ENCODE measurements at places on chromosomes 11 and 22.

- H3K27me3 ChIP-seq = peaks cover 52% of the 10 kb centered on the region
- no peak overlapping the region for H3K27ac ChIP-seq
- no peaks in the 10 kb centered on the region for H3K36me3 ChIP-seq
Measured at GRCh38 chr11:78759071-78759470, 184.4 kb upstream of the NARS2 start.

GRCh38 chr22:46557736-46558480 is 20.5 kb upstream of the CELSR1 start:
- no peaks in the 10 kb centered on the region for H3K27me3 ChIP-seq
- DNase-seq = no peak
- no peak overlapping the region for H3K4me3 ChIP-seq
- no peaks in the 10 kb centered on the region for H3K36me3 ChIP-seq
- no peak overlapping the region for H3K27ac ChIP-seq

DNA sequence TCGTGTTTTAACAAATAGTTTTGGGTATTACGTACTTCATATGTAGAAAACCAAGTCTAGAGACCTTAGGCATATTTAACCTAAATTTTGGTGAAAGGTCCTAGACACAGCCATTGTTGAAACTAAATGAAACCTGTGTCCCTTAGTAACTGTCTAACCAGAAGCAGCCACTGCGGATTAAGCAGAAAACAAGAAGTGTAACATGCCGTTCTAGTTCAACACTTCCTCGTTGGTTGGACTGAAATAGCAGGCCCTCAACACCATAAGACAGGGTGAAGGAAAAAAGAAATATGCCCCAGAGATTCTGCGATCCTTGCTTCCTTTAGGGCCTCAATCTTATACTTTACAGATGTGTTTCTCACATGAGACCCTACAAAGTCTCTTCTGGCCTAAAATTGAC is 2.0 kb downstream of the NAA40 start:
- no peak for DNase-seq
- no peaks in the 10 kb centered on the region for H3K36me3 ChIP-seq
- no peak overlapping the region for H3K4me3 ChIP-seq
- peaks cover 10% of the 10 kb centered on the region for H3K4me1 ChIP-seq

DNA sequence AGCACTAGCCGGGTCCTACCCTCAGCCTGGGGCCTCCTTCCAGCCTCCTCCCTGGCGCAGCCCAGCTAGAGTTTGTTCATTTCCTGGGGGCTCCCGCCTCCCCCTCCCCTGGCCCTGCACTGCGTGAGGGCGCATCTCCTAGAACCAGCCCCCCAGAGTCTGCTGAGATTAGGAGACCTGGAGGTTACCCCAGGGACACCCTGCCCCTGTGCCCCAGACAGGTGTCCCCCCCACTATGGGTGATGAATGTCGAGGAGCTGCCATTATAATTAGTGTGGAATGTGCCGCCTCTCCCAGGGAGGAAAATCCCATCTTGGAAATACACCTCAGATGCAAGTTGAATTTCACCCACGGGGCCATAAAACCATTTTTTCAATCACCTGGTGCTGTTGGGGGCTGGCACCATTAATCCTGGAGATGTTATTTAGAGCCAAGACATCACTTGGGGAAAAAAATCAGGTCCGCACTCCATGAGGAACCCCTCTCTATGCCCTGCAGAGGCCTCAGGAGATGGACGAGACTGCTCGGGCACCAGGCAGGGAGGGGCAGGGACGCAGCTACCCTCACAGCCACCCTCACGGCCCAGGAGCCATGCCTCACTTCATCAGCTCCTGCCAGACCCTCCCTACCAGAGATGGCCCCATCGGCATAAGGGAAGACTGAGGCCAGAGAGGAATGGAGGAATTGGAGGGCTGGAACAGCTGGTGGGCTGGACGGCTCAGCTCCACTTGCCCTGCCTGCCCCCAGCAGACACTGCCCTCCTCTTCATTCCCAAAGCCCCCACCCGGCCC is 197.5 kb downstream of the IGLL1 start:
- no peak overlapping the region for H3K27ac ChIP-seq

DNA sequence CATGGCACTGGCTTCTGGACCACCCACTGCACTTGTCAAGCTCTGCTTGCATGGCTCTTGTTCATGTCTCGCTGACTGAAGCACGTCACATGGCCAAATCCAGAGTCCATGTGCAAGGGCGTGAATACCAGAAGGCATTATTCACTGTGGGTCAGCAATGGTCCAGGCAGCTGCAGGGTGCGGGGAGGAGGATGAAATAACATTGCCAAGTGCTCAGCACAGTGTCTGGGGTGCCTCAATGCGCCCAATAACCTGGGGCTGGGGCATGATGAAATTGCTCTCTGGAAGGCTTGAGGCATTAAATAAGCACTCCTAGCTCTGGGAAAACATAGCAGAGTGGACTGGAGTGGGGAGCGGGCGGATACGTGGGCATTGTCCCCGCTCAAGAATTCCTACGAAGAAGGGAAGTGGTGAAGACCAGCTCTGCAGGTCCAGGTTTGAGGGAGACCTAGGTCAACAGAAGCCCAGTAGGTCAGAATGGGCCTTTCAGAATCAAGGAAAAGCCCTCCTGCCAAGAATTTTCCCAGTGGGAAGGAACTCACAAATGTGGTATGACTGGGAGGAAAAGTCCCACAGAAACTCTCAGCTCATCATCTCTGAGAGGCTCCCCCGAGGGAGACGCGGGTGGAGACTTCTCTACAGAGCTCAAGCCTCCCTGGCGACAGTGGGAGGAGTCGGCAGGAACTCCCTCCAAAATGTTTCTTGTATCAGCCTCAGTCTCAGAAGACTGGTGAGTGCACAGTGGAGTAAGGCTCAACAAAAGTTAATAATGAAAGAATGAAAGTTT is 15.3 kb upstream of the ACCSL start:
- no peaks in the 10 kb centered on the region for H3K36me3 ChIP-seq
- H3K4me1 ChIP-seq = no peaks in the 10 kb centered on the region
- no peak overlapping the region for H3K4me3 ChIP-seq

DNA sequence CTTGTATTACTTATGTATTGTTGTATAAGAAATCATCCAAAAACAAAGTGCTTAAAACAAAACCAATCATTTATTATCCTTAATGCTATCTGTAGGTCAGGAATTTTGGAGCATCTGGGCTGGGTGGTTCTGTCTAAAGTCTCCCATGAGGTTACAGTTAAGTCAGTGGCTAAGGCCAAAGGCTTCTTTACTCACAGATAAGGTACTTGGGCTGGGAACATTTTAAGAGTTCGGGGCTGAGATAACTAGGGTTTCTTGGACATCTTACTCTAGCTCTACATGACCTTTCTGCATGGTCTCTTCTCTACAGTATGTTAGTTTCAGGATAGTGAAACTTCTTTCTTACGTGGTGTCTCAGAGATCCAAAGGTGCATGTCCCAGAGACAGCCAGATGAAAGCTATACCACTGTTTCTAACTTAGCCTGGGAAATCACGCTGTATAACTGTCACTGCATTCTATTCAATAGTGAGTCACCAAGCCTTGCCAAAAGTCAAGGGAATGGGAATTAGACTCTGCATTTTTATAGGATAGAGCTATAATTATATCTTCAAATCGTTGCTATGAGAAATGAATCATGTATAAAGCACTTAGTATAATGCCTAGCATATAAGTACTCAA is 29.6 kb downstream of the SOX6 start:
- H3K27ac ChIP-seq = no peak overlapping the region
- H3K4me1 ChIP-seq = no peaks in the 10 kb centered on the region
- DNase-seq = no peak
- H3K36me3 ChIP-seq = no peaks in the 10 kb centered on the region
- H3K27me3 ChIP-seq = peaks cover 10% of the 10 kb centered on the region

- H3K27ac ChIP-seq = peak overlapping the region; percentile 63
- peak overlapping the region; percentile 47 for H3K4me3 ChIP-seq
- peaks cover 34% of the 10 kb centered on the region for H3K4me1 ChIP-seq
- no peak for DNase-seq
- no peaks in the 10 kb centered on the region for H3K36me3 ChIP-seq
- H3K27me3 ChIP-seq = no peaks in the 10 kb centered on the region
Measured at GRCh38 chr11:69443968-69444364, 37.5 kb upstream of the LINC01488 start.

- H3K4me1 ChIP-seq = peaks cover 3% of the 10 kb centered on the region
- no peak overlapping the region for H3K27ac ChIP-seq
- H3K36me3 ChIP-seq = no peaks in the 10 kb centered on the region
- no peak overlapping the region for H3K4me3 ChIP-seq
- no peak for DNase-seq
Measured at GRCh38 chr11:60701469-60701818, 2.0 kb downstream of the MS4A8 start.

DNA sequence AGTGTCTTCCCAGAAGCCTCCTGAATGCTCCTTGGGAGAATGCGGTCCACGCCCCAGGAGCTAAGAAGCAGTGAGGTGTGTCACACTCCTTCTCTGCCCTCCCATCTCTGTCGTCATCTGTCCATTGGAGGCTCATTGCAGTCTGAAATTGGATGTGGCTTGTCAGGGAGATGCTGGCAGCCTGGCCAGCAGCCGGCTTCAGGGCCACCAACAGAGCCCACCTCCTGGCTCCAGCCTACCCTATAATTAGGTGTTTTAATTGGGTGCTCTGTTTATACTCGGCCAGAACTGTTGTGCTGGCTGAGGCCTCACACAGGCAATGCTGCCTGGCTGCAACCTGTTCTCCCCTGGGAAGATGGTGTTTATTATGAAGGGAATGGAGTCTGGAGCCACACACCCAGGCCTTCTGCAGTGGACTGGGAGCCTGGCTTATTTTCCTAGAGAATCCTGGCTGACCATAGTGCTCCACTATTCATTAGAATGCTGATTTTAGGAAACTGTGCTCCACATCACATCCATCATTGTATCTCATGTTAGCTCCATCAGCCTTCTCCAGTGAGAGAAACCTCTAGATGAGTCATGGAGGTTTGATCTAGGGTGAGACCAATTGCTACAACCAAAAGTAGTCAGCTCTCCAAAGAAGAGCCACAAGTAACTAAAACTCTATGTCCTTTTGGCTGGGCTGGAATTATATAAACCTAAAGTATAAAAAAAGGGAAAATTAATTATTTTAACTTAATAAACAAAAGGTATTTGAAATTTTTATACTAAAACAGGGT is 86.8 kb upstream of the CRTAM start:
- no peak for DNase-seq
- H3K36me3 ChIP-seq = no peaks in the 10 kb centered on the region
- no peaks in the 10 kb centered on the region for H3K4me1 ChIP-seq
- H3K27ac ChIP-seq = no peak overlapping the region

GRCh38 chr11:11788063-11788710 is 53.6 kb upstream of the USP47 start:
- no peak overlapping the region for H3K4me3 ChIP-seq
- H3K27me3 ChIP-seq = no peaks in the 10 kb centered on the region
- DNase-seq = no peak
- H3K27ac ChIP-seq = no peak overlapping the region
- no peaks in the 10 kb centered on the region for H3K4me1 ChIP-seq

GRCh38 chr11:130304651-130305050 is 10.1 kb downstream of the ZBTB44 start:
- no peak for DNase-seq
- H3K4me3 ChIP-seq = no peak overlapping the region
- no peak overlapping the region for H3K27ac ChIP-seq
- no peaks in the 10 kb centered on the region for H3K27me3 ChIP-seq
- H3K36me3 ChIP-seq = no peaks in the 10 kb centered on the region
- no peaks in the 10 kb centered on the region for H3K4me1 ChIP-seq

- H3K4me1 ChIP-seq = peaks cover 80% of the 10 kb centered on the region
- no peak for DNase-seq
- H3K4me3 ChIP-seq = no peak overlapping the region
- H3K27ac ChIP-seq = peak overlapping the region; percentile 92
- no peaks in the 10 kb centered on the region for H3K27me3 ChIP-seq
Measured at GRCh38 chr11:12695873-12696272, 21.7 kb downstream of the TEAD1 start.

- no peaks in the 10 kb centered on the region for H3K4me1 ChIP-seq
- H3K27ac ChIP-seq = no peak within 1 kb of the TSS
- H3K27me3 ChIP-seq = no peaks in the 10 kb centered on the region
- DNase-seq = no peak
- no peaks in the 10 kb centered on the region for H3K36me3 ChIP-seq
- H3K4me3 ChIP-seq = no peak within 1 kb of the TSS
Measured at GRCh38 chr11:101129203-101129943, at the start of gene PGR. Gene PGR, minus strand, starts transcription at chr11:101129813. Its CDS starts 743 bp downstream, at chr11:101129070.
